ENCODE measurements at places on chromosomes 4 and X.

GRCh38 chr4:168549143-168549542 lies 52.3 kb downstream of the PALLD start:
- no peak for DNase-seq
- H3K4me1 ChIP-seq: peaks cover 13% of the 10 kb centered on the region

DNA sequence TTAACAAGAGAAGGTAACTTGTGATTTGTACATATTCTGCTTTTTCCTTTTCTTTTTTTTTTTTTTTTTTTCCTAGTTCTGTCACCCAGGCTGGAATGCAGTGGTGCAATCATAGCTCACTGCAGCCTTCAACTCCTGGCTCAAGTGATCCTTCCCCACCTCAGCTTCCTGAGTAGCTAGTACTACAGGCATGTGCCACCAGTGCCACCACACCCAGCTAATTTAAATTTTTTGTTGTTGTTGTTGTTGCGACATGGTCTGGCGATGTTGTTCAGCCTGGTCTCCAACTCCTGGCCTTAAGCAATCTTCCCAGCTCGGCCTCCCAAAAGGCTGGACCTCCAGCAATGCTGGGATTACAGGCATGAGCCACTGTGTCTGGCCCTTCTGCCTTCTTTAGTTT lies 1.5 kb upstream of the TACR3 start:
- no peak overlapping the region for H3K4me3 ChIP-seq
- no peak overlapping the region for H3K27ac ChIP-seq
- H3K4me1 ChIP-seq: no peaks in the 10 kb centered on the region

DNA sequence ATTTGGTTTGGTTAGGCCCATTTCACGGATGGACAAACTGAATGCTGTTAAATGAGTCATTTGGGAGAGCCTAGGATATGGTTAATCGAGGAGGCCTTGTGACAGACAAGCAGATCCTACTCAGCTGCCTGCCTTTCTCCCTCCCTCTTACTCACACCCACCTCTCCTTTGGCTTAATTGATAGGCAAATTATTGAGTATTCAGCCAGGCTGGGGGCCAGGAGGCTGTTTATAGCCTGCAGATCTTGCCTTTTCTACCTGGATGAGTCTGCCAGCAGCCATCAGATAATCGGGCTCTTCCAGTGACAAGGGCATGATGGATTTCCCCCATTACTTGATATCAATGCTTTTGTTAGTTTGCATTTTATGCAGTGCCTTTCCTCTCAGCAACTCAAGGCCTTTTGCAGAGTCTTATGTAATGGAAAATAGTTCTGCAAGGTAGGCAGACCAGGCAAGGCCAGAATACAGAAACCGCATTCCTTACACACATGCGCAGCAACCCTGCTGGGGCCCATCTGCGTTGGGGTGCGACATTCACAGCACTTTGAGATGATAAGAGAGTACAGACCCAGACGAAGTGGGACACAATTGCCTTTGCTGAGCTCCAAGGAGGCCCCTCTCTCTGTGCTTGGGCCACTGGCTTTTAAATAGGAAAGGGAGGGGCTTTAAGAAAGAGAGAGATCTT lies 96.2 kb upstream of the ATP6AP2 start:
- H3K4me1 ChIP-seq: no peaks in the 10 kb centered on the region
- DNase-seq: no peak
- no peaks in the 10 kb centered on the region for H3K27me3 ChIP-seq
- no peaks in the 10 kb centered on the region for H3K36me3 ChIP-seq

DNA sequence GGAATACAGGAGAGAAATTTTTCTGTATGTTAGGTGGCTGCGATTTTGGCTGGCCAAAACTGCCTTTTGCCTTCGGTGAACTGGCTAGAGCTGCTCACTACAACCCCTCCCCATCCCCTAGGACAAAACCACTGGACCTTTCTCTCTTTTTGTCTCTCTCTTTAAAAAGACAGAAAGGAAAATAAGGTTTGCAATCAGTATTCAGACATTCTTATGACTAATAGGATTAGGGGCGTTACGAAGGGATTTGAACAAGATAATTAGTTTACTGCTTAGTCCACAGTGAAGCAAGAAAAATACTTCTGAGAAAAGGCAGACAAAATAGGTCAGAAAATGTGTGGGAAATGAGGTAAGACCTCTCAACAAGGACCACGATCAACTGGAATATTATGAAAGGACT lies 180.4 kb downstream of the SLIT2 start:
- no peaks in the 10 kb centered on the region for H3K27me3 ChIP-seq
- H3K36me3 ChIP-seq: no peaks in the 10 kb centered on the region
- H3K27ac ChIP-seq: no peak overlapping the region
- no peak overlapping the region for H3K4me3 ChIP-seq
- peaks cover 3% of the 10 kb centered on the region for H3K4me1 ChIP-seq

- H3K27me3 ChIP-seq: peaks cover 2% of the 10 kb centered on the region
- H3K4me1 ChIP-seq: no peaks in the 10 kb centered on the region
- no peak for DNase-seq
- H3K36me3 ChIP-seq: no peaks in the 10 kb centered on the region
- H3K4me3 ChIP-seq: no peak overlapping the region
- H3K27ac ChIP-seq: no peak overlapping the region
Observed at GRCh38 chr4:81084634-81085033, 54.1 kb downstream of the BMP3 start.
